T-helper 22 cell (primary cell): ENCODE measurements at places on chromosomes 4 and X.
A peak's percentile ranks its signal among the peaks of the same experiment; 100 is the strongest.

GRCh38 chr4:155012469-155012868 is 196.0 kb upstream of the NPY2R start:
- no peak for DNase-seq

DNA sequence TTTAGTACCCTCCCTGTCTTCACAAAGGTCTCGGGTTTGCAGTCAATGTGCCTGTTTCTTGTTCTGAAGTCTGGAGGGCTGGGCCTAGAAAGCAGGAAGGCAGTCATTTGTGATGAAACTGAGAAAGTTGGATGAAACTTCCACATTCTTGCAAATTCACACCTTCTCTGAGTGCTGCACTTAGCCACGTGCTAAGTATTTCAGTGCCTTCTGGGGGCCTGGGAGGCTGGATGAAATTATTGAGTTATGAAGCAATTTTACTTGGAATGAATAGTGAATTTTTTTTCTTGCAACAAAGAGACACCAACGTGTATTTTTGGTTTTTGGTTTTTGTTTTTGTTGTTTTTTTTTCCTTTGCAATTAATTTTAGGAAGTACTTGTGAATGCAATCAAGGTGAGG is 71.2 kb downstream of the MSX1 start:
- no peak for DNase-seq

- no peak for DNase-seq
Measured at GRCh38 chrX:38371641-38372040, 19.2 kb downstream of the OTC start.

DNA sequence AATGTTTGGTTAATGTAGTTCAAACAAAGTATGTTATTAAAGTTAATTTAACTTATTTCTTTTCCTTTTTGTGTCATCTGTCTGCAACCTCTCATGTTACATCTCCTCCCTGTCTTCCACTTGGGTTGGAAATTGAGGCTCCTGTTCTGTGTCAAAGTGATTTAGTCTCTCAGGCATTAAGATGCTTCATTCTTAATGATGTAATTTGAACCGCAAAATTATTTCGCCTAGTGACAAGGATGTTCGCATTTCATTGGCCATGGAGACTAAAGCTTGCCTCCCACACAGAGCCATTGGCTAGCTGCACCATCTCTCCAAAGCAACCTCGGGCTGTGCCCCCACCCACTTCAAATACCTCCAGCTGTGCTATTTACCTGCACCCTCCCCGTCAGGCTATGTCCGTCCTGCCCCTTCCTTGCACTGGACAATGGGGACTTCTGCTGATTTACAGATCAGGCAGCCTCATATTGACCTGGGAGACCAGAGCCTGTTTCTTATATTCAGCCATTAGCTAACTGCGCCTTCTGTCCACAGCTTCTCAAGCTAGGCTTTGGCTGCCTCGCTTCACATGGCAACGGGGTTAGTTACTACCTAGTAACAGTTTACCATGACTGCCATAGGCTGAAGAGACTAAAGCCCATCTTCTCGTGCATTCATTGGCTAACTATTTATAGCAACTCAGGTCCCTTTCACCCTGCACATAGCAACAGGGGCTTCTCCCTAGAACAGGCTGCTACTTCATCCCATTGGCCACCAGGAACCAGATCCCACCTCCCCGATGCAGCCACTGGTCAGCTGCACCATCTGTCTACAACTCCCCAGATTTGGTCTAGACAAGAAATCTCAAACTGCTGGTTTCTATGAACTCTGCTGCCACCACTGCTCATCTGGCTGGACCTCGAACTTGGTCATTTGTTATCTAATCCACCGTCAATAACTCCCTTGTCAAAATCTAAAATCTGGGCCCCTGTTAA is 8.6 kb upstream of the ZNF157 start:
- DNase-seq = peak; percentile 36

DNA sequence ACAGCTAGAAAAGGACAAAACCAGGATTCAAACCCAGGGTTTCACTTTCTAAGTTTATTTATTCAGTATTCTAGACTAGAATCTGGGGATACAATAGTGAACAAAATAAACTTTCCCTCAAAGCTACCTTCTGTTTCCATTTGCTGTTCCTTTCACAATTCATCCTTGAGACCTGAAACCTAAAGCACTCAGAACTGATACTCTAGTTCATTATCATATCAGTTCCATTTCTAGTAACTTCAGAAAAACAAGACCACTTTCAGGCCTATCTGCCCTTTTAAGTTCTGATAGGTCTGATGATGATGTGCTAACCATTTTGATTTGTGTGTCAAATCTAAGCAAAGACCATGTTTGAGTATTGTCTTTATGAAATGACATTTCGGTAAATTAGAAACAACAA is 7.8 kb upstream of the XK start:
- DNase-seq = no peak

DNA sequence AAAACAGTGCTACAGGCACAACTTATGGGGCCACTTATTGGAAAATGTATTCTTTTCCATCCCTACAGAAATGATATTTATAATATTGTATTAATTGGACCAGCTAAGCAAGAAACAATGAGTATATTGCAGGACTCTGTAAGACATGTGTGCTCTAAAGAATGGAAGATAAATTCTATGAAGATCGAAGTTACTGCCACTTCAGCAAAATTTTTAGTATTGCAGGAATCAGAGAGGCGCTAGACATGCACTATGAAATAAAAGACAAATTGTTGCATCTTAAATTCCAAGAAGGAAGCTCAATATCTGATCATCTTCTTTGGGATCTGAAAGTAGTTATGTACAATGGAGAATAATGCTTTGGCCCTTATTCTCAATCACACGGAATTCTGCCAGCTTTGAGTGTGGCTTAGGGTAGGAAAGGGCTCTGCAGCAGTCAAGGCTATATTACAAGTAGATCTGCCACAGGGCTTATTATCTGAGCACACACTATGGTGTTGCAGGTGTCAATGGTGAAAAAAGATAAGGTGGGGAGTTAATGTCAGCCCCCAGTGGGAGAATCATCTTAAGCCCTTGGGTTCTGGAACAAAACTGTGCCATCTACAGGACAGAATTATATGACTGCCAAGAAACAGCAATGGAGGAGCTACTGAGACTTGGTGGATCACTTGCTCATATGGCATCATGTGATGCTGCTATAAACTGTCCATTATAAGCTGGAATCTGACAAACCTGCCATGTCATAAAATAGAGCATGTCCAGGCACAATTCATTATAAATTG is 334.0 kb upstream of the NDST3 start:
- no peak for DNase-seq

DNA sequence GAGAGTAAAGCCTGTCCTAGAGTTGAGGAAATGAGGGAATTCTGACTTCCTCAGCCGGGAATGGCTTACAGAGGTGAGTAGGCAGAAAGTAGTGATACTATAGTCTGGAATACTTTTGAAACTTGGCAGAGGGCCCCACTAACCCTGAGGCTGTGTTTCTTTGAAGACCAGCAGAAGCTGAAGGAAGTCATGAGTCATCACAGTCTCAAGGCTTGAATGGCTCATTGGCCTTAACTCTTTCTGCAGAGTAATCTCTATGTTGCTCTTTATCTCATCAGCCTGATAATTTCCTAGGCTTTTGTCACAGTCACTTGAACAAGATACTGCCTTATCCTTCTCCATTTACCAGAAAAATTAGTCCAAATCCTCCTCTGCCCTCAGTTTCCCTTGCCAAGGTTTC is 80.8 kb downstream of the ANKRD50 start:
- no peak for DNase-seq

- DNase-seq = no peak
Measured at GRCh38 chr4:154958621-154959358, 177.7 kb downstream of the RBM46 start.

DNA sequence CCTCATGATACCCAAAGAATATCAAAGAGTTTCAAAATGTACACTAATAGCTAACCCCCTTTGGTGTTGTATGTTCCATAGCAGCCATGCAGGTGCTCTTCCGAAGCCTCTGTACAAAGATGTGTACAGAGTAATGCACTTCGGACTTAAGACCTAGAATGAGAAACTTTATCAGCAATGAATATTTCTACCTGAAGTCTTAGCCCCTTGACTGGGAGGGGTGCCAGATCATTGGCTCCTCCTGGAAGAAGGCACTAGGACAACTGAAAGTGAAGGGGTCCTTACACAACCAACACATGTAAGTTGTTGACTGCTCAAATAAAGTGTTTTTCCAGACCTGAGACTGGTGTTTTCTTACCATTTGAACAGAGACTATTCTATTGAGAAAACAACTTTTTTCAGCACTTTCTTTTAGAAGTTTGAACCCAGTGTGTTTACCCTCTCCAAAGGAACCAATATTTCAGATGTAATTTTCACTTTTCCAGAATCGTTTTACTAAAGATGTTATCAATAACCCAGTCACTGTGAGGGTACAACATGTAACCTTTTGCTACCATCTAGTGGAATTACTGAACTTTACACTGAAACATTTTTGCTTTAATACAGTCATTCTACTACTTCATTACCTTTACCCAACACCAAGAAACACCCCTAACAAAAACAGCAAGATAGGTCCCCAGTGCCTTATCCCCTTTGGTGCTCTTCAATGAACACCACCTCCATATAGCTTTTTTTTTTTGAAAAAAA is 33.3 kb upstream of the PRDX4 start:
- no peak for DNase-seq

DNA sequence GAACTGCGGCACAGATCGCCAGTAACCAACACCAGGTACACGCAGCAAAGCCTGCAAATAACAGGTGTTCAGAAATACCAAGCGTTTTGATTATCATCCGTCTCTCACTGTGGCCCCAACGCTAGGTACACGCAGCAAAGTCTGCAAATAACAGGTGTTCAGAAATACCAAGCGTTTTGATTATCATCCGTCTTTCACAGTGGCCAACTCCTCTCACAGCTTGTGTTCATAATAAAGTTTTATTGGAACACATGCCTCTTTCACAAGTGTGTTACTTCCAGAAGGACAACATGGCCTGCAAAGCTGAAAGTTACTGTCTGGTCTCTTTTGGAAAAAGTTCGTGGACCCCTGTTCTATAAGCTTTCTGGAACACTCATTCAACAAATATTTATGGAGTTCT is 153.1 kb downstream of the AFAP1 start:
- DNase-seq = no peak

DNA sequence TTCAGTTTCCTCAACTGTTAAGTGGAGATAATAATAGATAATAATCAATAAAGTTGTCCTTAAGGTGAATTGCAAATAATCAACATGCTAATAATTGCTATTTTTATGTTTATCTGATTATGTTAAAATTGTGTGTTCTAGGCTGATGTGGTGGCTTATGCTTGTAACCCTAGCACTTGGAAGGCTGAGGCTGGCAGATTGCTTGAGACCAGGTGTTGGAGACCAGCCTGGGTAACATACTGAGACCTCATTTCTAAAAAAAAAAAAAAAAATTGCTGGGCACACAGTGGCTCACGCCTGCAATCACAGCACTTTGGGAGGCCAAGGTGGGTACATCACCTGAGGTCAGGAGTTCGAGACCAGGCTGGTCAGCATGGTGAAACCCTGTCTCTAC is 175.2 kb downstream of the GC start:
- DNase-seq = no peak

DNA sequence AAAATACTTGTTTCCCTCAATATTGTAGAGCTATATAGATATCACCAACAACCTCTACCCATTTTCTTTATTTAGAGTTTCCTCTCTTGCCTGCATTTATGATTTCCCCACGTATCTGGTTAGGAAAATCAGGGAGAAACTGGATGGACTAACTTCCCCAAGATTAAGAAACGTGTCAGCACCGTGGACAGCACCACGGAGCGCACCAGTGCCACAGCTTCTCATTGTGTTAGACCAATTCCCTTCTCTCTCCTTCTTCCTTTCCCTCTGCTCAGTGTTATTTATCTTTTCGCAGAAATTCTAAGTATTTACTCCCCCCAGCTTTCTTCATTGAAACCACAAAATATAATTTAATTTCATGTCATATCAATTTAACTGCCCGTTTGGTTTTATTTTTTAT is 568.6 kb upstream of the BOD1L1 start:
- no peak for DNase-seq

- DNase-seq = no peak
Measured at GRCh38 chr4:67133162-67133561, 412.1 kb downstream of the CENPC start.

GRCh38 chr4:5708449-5709206 is at the start of gene EVC2:
Gene EVC2, minus strand, starts transcription at chr4:5708559. Its CDS starts 46 bp downstream, at chr4:5708513.
- DNase-seq = no peak

DNA sequence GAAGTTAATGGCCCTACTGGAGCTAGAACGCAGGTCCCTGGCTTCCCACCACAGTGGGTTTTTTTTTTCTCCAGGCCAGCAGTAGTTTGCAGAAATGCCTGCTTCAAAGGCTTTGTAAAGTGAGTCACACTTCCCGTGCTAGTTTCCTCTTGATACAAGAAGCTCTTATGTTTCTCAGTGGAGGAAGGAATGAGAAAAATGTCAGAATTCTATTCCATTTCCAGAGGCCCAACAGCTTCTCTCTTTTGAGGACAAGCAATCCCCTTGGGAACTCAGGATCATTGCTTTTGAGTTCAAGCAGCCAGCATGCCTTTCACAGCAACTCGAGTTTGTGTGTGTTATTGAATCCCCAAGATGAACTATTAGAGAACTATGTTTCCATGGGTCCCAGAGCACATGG is 134.3 kb downstream of the GUCY2F start:
- no peak for DNase-seq

DNA sequence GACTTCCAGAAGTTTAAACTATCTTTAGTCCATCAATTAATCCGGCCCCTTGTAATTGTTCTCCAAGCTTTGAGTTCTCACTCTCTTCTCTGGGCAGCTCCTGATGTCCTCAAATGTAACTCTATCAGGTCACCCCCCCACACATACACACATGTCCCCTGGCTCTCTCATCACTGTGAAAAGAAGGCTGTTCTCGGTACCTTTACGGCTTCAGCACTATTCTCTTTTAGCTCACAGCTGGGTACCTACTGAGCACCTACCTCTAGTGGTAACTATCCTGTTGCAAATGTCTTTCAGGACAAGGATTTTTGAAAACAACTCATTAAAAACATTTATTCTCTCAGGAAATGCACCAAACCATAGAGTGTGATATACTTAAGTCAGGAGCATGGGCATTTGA is 115.4 kb downstream of the IQCM start:
- no peak for DNase-seq
